Forelimb muscle (tissue), 1 donor: ENCODE measurements at places on chromosomes 12 and 14.

DNA sequence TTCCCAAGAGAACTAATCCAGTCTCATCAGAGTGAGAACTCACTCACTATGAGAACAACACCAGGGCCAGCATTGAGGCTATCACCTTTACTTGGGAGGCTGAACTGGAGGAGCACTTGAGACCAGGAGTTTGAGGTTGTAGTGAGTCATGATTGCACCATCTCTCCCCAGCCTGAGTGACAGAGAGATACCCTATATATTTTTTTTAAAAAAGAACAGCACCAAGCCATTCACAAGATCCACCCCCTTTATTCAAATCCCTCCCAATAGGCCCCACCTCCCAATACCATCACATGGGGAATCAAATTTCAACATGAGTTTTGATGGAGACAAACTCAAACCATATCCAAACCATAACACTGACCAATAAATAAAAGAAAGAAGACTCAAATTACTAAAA lies 3.7 kb upstream of the TMX1 start:
- no peak for DNase-seq

DNA sequence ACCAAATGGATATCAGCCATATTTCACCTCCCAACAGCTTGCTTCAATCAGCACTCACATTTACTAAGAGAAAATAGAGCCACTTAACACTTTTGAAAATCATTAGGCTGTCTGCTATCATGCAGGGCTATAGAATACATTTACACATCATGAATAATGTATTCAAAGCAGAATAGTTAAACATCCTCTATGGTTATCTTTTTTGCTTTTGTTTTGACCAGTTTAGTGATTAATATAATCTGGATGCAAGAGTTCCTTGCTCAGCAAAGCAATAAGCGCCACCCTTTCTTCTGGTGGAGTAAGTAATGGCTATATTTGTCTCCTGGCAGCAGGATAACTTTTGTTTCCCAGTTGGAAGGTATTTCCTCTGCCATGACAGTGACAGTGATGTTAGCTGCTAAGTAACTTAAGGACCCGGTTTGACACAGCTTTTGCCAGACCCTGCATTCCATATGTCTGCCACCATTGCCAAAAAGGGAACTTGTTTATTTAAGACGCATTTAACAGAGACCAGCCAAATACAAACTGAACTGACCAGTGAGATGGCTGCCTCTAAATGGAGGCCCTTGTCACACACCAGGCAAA lies 70.3 kb upstream of the NR2C1 start:
- DNase-seq = no peak

DNA sequence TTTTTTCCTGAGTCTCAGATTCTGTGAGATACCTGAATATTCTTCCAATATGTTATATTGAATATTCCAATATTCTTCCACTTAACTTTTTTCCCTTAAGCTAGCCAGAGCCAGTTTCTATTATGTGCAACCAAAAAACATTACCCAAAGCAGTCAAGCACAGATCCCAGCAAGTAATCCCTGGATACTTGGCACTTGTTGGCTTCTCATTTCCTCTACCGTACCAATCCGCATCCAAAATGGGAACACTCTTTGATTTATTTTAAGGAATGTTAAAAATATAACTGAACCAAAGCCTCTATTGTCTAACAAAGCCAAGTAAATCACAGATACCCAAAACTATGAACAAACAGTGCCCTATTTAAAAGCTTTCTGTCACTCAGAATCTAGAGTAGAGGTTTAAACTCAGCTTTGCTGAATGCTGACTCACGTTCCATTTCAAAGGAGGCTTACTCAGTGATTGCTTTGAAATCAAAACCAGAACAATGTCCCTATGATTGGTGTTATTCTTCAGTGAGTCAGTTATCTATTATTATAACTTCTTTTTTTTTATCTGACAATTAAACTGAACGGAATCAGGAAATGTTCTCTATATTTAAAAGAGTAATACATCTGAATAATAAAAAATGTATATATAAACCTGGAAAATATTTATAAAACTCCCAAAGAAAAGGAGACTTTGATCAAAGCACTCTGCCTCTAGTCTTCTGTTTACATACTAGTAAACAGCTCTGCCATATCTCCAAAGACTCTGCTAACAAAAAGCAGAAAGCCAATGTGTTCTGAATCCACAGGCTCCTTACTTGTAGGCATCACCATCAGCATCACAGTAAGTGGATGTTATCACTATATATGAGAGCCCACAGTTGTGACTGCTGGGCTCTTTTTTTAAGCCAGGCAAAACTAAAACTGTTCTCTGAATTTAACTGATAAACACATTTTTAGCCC lies 360.8 kb downstream of the CCDC91 start:
- DNase-seq = no peak

- no peak for DNase-seq
Observed at GRCh38 chr12:97560350-97560749, 97.7 kb downstream of the RMST start.

DNA sequence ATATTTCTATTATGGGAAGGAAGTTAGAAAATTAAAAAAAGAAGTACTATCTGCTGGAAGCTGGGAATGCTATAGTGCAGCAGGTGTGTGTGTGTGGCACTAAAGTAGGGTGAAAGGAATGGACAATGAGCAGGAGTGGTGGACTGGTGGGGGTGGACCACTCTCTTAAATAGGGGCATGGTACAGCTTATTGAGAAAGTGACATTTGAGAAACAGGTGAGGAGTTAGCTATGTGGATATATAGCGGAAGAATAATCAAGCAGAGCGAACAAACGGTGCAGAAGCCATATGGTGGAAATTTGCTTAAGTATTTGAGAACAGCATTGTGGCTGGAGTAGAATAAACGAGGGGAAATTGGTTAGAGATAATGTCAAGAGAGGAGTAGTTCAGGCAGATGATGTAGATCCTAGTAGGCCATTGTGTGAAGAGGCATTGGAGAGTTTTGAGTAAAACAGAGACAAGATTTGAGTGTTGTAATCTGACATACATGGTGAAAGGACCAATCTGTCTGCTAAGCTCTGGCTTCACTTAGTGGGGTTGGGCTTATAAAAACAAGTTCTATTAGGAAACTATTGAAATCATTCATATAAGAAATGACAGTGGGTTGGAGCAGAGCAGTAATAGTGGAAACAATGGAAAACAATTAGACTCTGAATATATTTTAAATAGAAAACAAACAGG lies 149.2 kb upstream of the SYT10 start:
- no peak for DNase-seq

GRCh38 chr14:77014004-77014604 lies 14.4 kb downstream of the IRF2BPL start:
- no peak for DNase-seq

- DNase-seq = no peak
Observed at GRCh38 chr14:55645845-55646832, 66.1 kb downstream of the KTN1 start.

GRCh38 chr14:98606041-98606640 lies 665.9 kb downstream of the BCL11B start:
- DNase-seq = no peak

DNA sequence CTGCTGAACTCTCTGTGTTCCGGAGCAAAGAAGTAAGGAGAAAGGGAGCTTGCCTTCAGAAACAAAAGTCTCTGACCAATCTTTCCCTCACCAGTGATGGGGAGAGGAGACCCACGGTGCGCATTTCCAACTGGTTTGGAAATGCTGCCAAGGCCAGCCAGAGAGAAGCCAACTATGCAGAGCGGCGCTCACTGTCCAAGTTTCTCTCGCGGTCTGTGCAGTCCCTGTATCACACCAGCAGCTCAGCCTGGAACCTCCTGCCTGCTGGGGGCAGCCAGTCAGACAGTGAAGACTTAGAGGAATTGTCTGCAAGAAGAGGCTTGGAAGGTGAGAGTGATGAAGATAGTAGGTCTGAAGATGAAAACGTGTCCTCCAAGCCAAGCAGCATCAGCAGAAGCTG lies 206.2 kb downstream of the NAV3 start:
- DNase-seq = no peak

DNA sequence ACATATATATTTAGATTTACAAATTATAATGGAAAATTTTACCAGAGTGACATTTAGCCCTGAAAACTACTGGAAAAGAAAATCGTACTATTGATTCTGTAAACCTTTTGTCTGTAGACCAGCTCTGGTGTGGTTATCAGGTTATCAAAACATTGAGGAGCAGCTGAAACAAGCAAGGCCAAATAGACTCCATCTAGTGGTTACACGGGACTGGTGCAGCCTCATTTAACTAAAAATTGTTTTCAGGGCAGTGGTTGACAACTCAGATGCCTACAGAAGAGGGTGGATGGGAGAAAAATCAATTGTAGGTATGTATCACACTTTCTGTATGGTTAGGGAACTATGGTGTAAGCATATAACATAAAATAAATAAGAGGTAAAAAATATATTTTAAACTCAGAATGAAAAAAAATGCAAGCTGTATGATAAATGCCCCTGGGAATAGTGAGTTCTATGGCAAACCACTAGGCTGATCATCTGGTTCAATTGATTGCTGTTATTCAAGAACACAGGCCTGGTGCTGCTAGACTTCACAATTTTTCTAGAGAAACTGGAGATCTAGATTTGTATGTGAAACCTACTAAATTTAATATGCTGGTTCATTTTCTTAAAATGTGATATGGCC lies 51.2 kb downstream of the ACSS3 start:
- DNase-seq = no peak

GRCh38 chr14:72609205-72609916 lies 284.5 kb downstream of the DPF3 start:
- no peak for DNase-seq

DNA sequence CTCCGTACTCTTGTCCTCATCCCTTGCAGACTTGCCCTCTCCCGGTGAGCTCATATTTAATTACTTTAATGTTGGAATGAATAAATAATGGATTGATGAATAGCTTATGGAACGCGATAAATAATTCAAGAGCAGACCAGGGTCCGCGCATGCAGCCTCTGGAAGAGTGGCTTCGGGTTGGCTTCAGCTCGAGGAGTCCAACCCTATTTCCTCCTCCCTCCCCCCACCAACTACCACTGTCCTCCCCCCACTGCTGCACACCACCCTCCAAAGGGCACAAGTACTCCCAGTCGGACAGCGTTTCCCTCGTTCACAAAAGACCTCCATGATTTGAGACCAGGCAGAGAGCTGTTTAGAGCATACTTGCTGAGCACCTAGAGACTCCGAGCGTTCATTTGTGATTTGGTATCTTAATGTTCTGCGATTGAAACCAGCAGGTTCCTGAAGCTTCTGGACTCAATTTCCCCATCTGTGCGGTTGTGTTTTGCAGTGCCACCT lies 647 bp upstream of the SIX1 start:
- DNase-seq = no peak

GRCh38 chr14:104690861-104691455 lies 1.5 kb downstream of the INF2 start:
- DNase-seq = no peak

DNA sequence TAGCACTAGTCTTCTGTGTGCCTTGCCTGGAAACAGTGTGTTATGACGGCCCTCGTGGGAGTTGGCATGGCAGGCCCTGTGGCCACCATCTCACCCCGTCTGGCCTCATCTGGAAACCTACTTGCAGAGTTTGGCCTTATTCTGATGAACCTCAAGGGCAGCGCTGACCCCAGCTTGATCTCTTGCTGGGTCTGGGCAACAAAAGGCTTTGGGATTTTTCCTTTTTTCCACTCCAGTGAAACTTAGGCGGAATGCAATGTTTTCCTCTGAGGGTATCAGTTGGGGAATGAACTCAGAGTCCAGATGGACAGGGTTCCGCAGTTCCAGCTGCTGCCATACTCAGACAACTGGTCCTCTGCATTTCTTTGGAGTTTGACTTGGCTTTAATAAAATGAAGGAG lies 15.9 kb downstream of the CACNA1C start:
- DNase-seq = no peak

GRCh38 chr12:3168223-3169221 lies 91.3 kb downstream of the TSPAN9 start:
- DNase-seq = no peak

- no peak for DNase-seq
Observed at GRCh38 chr12:52122904-52123303, 43.4 kb downstream of the SMIM41 start.

DNA sequence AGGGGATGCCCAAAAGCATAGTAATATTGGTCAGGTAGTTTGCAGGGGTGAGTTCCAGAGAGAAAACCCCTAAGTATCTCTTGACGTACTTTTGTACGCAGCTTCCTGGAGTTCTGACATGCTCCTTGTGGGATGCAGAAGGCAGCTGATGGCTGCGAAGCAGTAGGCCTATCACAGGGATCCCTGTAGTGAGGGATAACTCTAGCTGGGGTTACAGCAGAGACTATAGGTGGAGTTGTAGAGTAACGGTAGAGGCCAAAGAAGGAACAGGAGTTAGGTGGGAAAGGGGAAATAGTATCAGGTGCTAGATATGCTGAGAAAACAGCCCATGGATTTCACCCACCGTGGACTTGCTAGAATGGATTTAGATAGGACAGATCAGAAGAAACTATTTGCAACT lies 37.3 kb downstream of the MGST1 start:
- no peak for DNase-seq

DNA sequence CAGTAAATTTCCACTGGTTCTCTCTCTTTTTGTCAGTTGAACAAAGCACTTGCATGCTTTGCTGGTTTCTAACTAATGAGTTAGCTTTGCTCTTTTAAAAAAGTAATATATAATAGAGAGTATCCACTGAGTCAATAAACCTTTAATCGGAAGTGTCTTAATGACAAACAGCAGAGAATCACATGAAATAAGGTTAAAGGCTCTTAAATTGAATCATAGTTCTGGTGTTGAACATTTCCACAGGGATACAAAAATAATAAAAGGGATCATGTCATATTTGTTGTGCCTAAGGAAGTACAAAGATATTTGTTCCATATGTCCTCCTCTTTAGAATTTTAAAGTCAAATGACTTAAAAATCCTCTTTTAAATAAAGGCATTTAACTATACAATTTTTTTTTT lies 362.6 kb downstream of the LRIG3 start:
- no peak for DNase-seq

DNA sequence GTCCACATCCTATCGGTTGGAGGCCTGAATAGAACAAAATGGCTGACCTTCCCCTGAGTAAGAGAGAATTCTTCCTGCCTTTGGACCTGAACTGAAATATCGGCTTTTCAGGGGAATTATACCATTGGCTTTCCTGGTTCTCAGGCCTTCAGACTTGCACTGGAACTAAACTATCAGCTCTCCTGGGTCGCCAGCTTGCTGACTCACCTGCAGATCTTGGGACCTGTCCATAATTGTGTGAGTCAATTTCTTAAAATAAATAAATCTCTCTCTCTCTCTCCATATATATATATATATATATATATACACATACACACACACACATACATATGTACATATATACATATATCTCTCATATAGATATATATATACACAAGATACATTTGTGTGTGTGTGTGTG lies 41.6 kb downstream of the KCNK10 start:
- no peak for DNase-seq

DNA sequence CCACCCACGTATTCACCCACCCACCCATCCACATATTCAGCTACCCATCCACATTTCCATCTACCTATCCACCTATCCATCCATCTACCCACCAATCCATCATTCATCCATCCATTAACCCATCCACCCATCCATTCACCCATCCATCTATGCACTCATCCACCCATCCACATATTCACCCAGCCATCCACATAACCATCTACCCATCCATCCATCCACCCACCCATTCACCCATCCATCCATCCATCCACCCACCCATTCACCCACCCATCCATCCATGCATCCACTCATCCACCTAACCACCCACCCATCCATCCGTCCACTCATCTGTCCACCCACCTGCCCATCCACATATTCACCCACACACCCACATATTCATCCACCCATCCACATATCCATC lies 70.5 kb downstream of the LGMN start:
- DNase-seq = no peak

- DNase-seq = no peak
Observed at GRCh38 chr14:58668848-58669480, 31.2 kb downstream of the DACT1 start.
